ENCODE measurements at places on chromosomes 4 and X.

- no peak for DNase-seq
Measured at GRCh38 chrX:153776120-153776599, 4.7 kb upstream of the SRPK3 start.

GRCh38 chrX:10045327-10046000 lies 78.3 kb downstream of the CLDN34 start:
- no peak for DNase-seq

DNA sequence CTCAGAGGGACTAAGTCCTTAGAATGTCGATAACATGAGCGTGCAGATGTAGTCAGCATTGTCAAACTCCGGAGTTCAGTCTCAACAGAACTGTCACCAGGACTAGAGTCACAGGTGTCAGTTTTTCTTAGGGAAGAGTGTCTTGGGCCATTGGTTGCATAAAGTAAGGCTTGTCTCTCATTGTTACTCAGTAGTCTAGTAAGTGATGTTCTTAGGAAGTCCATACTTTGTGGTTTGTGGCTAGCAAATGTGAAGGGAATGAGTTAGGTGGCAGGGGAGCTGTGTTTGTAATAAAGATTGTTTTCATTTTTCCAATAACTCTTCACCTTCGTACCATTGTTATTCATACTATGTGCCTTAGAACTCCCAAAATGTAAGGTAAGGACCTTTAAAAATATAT lies 119.6 kb downstream of the AFF2 start:
- no peak for DNase-seq

DNA sequence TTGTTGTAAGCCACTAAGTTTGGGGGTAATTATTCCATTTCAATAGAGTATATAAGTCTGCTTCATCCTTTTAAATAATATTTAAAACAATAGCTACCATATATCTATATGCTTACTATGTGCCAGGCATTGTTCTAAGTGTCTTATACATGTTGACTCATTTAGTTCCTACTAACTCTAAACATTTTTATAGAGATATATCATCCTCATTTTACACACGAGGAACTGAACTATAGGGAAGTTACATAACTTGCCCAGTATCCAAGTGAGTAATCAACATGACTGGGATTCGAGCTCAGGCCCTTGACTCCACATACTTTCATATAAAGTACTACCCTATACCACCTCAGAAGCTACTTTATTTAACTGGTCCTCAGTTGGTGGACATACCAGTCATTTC lies 175.3 kb upstream of the RAI2 start:
- DNase-seq, result no peak

DNA sequence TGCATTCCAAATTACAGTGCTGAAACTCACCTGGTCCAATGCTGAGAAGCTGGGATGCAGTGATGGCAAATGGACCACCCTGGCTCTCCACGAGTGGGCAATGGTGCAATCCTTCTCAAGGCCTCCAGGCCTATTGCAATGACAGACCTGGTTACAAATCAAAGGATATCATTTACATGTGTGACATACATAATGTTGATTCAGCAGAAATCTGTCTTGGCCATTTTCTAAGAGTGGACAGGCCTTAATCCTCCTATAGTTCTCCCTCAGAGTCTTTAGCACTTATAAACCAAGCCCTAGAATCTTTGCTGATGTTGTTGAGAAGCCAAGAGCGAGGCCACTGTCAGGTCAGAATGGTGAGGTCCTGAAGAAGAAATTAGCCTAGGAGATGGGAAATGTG lies 17.1 kb downstream of the LRAT start:
- no peak for DNase-seq

GRCh38 chrX:109936114-109936513 lies 66.8 kb upstream of the TMEM164 start:
- DNase-seq, result no peak

GRCh38 chrX:123965712-123966111 lies 4.2 kb downstream of the STAG2 start:
- DNase-seq, result no peak

DNA sequence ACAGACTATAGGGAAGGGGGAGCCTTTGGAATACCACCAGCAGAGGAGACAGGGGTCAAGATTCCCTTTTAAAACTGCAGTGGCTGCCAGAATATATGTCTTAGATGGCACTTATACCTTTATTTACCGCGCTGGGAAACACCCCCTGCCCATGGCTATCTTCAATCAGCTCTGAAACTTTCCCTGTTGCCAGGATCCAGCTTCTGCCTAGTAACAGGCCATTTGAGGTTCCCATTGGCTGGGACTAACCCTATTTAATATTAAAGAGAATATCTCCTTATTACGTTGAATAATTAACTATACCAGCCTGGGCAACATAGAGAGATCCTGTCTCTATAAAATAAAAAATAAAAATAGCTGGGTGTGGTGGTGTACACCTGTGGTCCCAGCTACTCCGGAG lies 23.8 kb downstream of the SOWAHB start:
- no peak for DNase-seq

GRCh38 chr4:186932631-186933187 lies 209.1 kb upstream of the FAT1 start:
- DNase-seq, result no peak

DNA sequence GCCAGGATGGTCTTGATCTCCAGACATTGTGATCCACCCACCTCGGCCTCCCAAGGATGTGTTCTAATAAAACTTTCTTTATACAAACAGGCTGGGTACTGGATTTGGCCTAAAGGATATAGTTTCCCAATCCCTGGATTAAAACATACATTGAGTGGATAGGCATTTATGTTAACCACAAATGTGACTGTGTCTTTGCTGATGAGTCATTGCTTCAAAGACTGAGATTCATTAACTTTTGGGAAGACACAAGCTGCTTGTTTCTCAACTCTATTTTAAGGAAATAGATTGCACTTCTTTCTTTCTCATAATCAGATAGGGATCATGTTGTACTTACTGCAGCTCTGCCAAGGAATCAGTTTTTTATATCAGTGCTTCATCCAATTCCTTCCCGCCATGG lies 131.3 kb upstream of the AGA start:
- DNase-seq, result no peak

DNA sequence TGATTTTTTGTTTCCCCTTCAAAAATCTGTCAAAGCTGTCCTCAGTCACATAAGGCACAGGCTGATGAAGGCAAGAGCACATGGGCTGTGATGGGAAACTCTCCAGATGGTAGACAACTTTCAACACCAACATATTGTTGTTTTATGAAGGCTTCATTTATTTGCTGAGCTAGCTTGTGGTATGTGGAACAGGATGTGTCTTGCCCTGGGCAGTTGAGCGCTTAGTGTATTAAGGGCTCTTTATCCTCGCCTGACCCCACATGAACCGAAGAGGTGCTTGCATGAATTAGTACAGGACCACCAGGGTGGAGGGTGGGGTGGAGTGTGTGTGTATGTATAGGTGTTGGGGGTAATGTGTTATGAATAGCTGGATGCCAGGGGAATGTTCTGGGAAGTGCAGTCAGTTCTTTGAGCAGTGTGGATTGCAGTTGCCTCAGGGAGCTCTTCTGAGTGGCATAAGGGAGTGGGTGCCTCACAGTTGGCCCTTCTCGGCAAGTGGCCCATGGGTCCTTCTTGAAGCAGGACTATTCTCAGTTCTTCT lies 103.1 kb downstream of the PHEX start:
- no peak for DNase-seq

- no peak for DNase-seq
Measured at GRCh38 chrX:5617666-5618065, 611.0 kb downstream of the NLGN4X start.

DNA sequence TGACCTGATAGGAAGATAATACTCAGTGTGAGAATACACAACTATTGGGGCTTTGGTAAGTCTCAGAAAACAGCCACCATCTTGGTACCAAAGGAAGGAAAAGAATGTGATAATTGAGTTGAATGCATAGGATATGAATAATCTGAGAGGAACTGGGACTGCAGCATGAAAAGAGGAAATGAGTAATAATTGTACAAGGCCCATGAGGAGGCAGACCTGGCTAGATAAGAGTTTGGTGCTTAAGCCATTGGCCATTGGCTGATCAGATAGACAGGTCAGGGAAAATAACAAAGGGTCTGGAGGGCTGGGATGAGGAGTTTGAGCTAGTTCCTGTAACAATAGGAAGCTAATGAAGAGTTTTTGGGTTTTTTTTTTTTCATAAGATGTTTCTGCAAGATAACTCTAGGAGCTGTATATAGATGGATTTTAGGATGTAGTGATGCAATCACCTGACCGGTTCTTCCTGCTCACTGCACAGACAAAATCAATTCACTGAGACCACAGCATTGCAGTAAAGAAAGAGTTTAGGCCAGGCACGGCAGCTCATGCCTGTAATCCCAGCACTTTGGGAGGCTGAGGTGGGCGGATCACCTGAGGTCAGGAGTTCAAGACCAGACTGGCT lies 5.3 kb upstream of the TRMT2B start:
- DNase-seq, result no peak

- no peak for DNase-seq
Measured at GRCh38 chrX:69072486-69073006, 92.7 kb downstream of the PJA1 start.

DNA sequence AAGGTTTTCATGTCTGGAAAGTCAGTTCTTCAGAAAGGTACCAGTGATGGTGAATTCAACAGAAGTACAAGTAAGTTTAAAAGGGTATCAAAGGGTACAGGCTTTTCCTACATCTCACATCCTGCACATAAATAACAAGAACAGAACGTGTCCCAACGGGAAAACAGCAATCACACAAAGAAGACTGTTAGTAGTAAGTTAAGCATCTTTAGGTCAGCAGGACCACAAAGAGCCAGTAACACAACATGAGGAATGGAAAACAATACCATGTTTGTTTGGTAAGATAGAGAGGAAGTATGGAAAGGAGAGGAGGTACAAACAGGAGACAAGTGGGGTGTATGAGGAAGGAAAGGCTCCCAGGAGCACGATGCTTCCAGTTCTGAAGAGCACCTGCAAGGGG lies 43.2 kb downstream of the SAT1 start:
- no peak for DNase-seq

DNA sequence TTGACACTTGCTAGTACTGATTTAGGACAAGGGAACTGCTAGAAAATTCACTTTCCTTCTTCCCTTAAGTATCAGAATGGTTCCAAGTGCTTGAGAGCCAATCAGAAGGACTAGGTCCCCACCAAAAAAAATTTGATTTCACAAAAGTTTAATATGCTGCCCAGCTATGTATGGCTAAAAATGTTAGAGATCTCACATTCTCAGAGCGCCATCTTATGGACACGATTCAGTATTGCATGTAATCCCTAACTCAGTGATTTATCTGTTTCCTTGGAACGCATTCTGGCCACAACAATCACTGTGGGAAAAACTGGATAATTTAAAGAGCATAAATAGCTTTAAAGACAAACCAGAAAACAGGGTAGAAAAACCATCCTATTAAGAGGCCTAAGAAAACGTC lies 255.1 kb upstream of the GPC4 start:
- no peak for DNase-seq

DNA sequence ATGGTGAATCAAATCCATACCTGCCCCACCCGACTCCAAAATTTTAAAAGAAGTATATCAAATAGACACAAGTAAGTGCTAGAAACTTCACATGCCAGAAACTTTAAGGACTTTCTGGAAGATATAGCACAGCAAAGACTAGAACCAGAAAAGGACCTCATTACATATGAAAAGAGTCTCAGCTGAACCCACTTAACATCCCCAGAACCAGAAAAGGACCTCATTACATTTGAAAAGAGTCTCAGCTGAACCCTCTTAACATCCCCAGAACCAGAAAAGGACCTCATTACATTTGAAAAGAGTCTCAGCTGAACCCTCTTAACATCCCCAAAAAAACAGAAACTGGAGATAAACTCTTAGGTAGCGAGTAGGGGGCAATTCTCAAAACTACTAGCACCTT lies 32.3 kb downstream of the STPG2 start:
- no peak for DNase-seq

GRCh38 chr4:14827111-14827510 lies 175.2 kb upstream of the CPEB2 start:
- no peak for DNase-seq

- DNase-seq, result no peak
Measured at GRCh38 chr4:132333724-132334047, 815.4 kb upstream of the PCDH10 start.

- no peak for DNase-seq
Measured at GRCh38 chr4:6383009-6383404, 89.4 kb downstream of the PPP2R2C start.

GRCh38 chr4:150310159-150310895 lies 232.1 kb downstream of the DCLK2 start:
- DNase-seq, result no peak

GRCh38 chr4:112374850-112375249 lies 77.7 kb downstream of the ALPK1 start:
- DNase-seq, result no peak

GRCh38 chrX:53682885-53683555 lies 3.5 kb downstream of the HUWE1 start:
- DNase-seq, result no peak

- DNase-seq, result no peak
Measured at GRCh38 chr4:56648021-56648823, 32.9 kb downstream of the HOPX start.

DNA sequence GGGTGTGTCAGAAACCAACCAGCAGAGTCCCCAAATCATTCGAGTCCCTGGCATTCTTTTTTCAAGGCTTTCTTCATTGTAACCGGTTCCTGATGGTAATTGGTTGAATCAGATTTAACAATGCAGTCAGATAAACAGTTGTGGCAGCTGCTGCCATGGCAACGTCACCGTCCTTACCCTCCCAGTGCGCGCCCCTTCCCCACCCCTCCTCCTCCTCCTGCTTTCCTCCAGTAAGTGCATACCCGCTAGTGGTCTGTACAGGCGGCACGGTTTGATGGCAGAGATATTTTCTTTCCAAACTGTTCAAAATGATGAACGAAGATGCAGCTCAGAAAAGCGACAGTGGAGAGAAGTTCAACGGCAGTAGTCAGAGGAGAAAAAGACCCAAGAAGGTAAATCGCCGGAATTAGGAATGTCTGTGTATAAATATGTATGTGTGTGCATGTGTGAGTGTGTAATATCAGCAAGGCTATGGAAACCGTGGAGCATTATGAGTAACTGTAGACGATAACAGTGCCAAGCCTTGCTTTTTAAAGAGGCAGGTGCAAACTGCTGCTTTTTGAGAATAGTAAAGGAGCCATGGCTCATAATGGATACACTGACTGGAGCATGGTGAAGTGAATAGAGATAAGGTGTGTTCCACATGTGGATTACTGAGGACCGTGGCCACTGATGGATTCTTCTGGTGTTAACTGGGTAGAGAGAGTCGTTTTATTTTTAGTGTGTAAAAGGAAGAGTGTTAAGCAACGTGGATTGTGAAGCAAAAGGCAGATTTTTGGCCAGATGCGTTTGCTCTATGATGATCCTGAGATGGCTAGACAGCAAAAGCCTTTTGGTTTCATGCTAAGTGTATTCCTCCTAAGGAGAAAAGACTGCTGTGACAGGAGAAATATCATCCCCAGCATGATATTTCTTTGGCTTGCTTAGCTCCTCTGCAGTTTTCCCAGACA lies at the start of gene ANK2:
Gene ANK2, plus strand, starts transcription at position 233 of the 950 bp plus-strand sequence. Its CDS starts 76 bp downstream, at position 309.
- DNase-seq, result no peak

GRCh38 chr4:102791318-102791835 lies 30.6 kb upstream of the MANBA start:
- DNase-seq, result no peak

Data from stimulated activated CD4-positive, alpha-beta T cell treated with anti-CD3 and anti-CD28 coated beads, TNF-alpha, amount 100 ng/mL, for 4 hours (primary cell).